Neural crest cell (in vitro differentiated cells): ENCODE measurements at places on chromosomes 5 and 9. TPM values are rescaled to one million over a fixed set of nuclear protein-coding genes. Genes with fewer than 3 reads are reported as not detected.

The NEK6 gene
- total RNA-seq, result 31.7 and 31.9 TPM in 2 replicates

The ZNF883 gene
- total RNA-seq, result 8.7 TPM in 2 replicates

DNA sequence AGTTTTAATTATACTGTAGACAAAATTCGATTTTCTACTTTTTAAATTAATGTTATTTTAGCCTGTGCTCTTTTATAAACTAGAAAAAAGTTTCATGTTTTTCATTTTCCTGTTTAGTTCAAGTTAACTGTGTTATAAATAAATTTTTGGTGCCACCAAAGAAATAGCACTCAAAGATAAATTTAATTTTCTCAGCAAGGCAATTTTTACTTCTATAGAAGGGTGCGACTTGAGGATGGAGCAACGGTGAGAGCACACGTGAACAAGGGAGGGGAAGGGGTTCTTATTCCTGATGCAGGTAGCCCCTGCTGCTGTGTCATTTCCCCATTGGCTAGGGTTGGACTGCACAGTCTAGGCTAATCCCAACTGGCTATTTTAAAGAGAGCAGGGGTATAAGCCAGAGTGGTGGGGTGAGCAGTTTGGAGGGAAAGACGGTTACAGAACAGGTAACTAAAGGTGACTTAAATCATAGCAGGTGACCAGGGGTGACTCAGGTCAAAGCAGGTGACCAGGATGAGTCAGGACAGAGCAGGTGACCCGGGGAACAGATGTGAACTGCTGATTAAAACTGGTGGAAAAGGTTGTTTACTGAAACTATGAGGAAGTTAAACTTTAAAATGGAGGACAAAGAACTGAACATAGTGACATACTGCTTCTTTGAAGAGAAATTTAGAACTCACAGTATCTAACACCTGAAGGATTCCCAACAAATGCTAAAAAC, 104.6 kb upstream of the GPBP1 start:
- DNase-seq, result no peak

The CER1 gene
- total RNA-seq, result 0.32 and 0.40 TPM in 2 replicates

- DNase-seq, result peak; percentile 76
These were observed 113.0 kb downstream of the GAPVD1 start for GRCh38 chr9:125374443-125375309.

The BARX1 gene
- 0.23 TPM in 1 of 2 replicates, not detected in the other for total RNA-seq

DNA sequence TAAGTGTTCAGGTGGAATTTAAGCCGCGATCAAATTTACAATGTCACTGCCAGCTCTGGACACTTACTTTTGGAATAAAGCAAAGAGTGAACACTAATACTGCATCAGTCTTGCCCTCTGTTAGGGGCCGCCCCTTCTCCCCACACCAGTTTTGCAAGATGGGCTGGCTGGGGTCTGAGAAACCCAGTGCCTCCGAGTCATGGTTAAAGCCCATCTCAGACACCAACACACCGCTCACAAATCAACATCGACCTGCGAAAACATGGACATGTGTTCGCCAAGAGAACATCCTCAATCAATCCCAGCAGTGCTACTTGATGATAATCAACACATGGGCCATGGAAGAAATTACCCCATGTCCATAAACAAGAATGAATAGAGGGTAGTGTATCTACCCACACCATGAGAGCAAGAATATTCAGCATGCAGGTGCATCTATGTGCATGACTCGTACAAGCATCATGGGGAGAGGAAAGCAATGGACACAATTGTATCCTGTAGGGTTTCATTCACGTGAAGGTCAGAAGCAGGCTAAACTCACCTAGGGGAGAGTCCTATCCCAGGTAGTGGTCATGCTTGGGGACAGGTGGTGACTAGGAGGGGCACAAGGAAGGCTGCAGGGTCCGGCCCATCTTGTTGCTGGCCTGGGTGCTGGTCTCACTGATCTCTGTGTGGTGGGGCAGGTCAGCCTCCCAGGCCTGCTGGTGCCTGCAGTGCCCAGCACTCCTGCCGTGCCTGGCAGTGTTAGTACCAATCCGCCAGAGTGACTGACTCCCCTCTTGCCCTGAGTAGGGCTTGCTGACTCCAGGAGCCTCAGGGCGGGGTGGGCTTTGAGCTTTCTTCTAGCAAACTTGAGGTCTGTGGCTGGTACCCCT, 5.0 kb downstream of the S1PR3 start:
- no peak for DNase-seq

- no peak for DNase-seq
These were observed 76.7 kb downstream of the KLHL3 start for GRCh38 chr5:137659209-137659608.

The CYLC2 gene
- not detected in 2 replicates for total RNA-seq

DNA sequence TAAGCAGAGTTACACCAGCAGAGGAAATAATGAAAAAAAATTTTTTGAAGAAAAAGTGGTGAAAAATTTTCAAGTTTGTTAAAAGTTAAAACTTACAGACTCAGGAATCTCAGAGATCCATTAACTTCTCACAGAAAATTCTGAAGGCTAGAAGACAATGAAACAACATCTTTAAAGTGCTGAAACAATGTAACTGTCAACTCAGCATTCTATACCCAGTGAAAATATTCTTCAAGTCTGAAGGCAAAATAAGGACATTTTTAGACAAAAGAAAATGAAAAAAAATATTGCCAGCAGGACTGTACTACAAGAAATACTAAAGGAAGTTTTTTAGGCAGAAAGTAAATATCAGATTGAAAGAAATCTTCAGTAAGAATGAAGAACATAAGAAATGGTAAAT, 36.7 kb upstream of the RGMB start:
- no peak for DNase-seq

The PAEP gene
- total RNA-seq, result not detected in 2 replicates

GRCh38 chr9:99626426-99626825, 195.3 kb upstream of the NR4A3 start:
- no peak for DNase-seq

- DNase-seq, result no peak
These were observed 482.0 kb downstream of the PSAT1 start for GRCh38 chr9:78778861-78779374.

GRCh38 chr5:173878224-173878967, 9.8 kb upstream of the CPEB4 start:
- no peak for DNase-seq

GRCh38 chr9:101030086-101030391, 1.5 kb downstream of the PLPPR1 start:
- no peak for DNase-seq

DNA sequence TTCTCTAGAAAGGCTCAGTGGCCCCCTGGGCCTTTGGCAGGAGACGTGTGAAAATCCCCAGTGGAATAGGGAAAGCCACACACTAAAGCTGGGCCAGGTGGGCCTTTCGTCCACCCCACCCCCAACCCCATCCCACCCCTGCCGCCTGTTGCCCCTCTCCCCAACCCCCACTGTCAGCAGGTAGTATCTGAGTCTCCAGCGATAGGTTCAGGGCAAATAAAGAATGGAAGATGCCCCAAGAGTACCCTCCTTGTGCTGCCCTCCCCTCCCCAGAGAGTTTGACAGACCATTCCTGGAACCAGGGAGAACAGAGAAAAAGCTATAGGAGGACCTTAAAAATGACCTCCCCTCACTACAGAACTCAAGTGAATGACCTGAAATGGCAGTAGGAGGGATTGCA, 36.7 kb upstream of the UBE2D2 start:
- no peak for DNase-seq

The GNA14 gene
- total RNA-seq, result not detected in 2 replicates

- DNase-seq, result no peak
These were observed 43.3 kb upstream of the ISOC1 start for GRCh38 chr5:129051283-129051682.

The EFCAB9 gene
- 0.37 TPM in 1 of 2 replicates, not detected in the other for total RNA-seq
